Stimulated activated CD4-positive, alpha-beta T cell treated with anti-CD3 and anti-CD28 coated beads, Interleukin-2, amount 100 ng/mL, for 48 hours (primary cell): ENCODE measurements at places on chromosomes 12 and 14.

DNA sequence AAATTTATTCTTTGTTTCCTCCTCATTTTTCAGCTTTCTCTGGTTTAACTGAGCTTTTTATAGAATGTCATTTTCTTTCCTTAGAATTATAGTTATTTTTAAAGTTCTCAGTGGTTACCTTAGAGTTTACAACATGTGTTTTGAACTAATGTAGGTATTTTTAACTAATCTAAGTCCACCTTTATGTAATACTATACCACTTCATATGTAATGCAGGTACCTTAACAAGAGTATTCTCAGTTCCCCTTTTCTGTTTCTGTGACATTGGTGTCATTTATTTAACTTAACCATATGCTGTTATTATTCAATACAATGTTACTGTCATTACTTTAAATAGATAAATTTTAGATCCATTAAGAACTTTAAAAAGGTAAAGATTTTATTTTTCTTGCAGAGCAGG, 30.3 kb upstream of the KCNC2 start:
- DNase-seq: no peak

DNA sequence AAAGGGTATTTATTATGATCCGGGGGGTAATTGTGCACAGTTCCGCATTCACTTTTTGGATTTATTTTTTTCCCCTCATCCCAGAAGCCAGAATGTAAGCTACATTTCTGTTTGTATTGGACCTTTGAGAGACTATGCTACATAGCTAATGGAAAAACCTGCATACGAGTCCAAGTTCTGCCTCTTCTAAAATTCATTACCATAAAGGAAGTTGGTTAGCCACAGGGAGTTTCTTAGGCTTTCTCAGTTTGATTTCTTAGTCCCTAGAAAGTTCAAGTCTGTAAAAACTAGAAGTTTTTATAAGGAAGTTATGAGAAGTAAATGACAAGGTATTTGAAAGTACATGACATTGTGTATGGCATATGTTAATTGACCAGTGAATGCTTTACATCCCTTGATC, 138.7 kb downstream of the PDE3A start:
- DNase-seq: no peak

- DNase-seq: no peak
Measured at GRCh38 chr14:58815161-58815701, 177.5 kb downstream of the DACT1 start.

GRCh38 chr12:68514807-68515411, 95.8 kb upstream of the RAP1B start:
- no peak for DNase-seq

GRCh38 chr12:24404086-24404815, 454.8 kb upstream of the SOX5 start:
- no peak for DNase-seq

DNA sequence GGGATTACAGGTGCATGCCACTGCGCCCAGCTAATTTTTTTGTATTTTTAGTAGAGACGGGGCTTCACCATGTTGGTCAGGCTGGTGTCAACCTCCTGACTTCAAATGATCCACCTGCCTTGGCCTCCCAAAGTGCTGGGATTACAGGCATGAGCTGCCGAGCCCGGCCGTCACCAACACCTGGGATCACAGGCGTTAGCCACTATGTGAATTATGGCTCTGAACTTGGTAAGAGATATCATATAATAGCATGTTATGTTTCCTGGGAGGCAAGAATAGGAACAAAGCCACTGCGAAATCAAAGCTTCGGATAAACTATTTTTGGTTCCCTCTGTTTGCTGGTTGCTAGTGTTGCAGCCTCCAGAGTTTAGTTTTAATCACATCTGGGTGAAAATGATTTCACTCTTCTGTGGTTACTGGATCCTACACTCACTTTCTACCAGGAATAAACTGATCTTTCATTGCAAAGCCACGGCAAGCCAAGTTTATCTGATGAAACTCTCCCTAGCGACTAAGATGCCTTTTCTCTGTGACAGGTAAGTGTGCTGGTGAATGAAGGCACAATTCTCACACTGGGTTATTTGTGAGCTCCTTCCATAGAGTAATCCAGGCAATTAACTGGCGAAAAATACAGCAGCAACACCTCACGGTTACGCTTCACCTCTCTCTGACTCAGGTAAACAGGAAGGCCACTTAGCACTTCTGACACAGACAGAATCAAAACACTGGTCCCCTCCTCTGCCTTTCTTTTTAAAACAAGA, 16.7 kb downstream of the SNRNP35 start:
- DNase-seq: no peak

DNA sequence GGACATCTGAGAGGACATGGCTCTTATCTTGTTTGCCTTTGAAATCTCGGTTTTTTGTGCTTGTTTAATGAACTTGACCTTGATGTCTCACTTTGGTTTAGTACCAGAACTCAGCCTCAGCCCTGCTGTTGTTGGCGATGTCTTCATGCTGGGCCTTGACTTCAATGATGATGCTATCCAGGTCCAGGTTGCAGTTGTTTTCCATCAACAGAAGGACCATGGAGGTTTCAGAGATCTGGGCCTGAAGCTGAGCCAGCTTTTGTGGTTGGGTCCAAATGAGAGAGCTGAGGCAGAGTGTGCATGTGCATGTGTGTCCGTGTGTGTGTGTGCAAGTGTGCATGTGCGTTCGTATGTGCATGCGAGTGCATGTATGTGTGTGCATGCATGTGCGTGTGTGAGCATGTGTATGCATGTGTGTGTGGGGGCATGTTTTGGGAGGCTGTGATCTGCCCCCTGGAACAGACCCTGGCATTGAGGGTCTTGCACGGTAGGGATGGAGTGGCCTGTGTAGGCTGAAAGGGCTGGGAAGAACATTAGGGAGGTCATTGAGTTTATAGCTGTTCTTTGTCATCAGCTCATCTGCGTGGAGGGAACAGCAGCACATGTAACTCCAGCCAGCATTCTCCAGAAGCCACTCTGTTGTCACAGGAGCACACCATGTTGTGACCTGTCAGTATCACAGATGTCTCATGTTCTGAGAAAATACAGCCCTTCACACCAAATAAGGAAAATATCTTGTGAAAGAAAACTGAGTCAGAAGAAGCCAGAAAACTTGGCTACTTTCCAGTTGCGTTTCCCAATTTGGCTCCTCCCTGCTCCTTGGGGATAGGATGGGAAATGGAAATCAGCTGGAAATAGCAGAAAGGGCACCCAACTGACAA, 10.0 kb upstream of the KRT82 start:
- DNase-seq: no peak

DNA sequence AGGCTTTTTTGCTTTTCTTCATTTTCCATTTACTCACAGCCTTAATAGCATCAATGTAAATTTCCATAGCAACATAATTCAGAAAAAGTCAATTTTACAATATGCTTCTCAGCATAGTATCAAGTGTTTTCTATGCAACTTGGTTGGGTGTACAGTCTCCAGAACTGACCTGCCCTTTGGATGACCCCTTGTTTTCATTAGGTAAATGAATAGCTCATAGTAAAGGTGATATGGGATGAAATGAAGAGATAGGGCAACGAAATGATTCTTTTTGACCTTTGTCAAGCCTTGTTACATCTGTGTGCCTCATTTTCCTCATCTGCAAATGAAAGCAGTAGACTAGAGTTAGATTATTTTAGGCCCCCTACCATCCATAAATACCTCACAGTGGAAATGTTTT, 1081.0 kb downstream of the TMTC2 start:
- no peak for DNase-seq

GRCh38 chr14:75654127-75654732, 6.4 kb downstream of the ERG28 start:
- DNase-seq: peak; percentile 84

- DNase-seq: no peak
Measured at GRCh38 chr12:14157088-14157747, 175.8 kb upstream of the GRIN2B start.

DNA sequence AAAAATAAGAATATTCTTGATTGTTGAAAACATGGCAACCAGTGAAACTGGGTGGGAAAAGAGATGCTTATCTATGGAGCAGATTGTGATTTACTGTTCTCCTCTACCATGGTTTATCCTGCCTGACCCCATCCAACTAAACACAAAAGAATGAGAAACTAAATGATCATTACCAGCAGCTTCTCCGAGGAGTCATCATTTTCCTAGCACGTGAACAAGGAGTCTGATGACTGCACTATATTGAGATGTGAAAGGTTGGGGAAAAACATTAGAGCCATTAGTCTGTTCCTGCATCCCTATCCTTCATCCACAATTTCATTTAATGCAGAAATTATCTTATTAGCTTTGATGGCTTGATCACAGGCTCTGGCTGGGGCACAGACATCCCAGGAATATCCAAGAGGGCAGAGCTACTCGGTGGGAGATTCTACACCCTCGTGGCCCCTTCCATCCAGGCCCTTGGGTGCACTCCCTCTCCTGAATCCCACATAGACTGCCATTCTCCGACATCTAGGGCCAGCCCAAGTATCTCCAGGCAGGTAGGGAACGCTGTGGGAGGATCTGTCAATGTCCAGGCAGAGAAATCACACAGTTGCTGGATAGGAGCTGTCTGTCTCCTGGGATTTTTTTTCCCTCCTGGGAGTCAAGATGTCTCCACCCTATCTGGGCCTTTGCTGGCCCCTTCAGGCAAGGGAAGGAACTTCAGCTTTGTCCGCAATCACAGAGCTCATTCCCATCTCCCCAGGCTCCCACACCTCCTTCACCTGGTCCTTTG, 43.3 kb upstream of the DHRS4 start:
- DNase-seq: peak; percentile 15

GRCh38 chr12:15706010-15706676, 83.0 kb downstream of the EPS8 start:
- DNase-seq: no peak

GRCh38 chr14:23113431-23114119, 5.5 kb downstream of the CEBPE start:
- DNase-seq: no peak

- no peak for DNase-seq
Measured at GRCh38 chr14:87278415-87278814, 714.6 kb downstream of the GALC start.

DNA sequence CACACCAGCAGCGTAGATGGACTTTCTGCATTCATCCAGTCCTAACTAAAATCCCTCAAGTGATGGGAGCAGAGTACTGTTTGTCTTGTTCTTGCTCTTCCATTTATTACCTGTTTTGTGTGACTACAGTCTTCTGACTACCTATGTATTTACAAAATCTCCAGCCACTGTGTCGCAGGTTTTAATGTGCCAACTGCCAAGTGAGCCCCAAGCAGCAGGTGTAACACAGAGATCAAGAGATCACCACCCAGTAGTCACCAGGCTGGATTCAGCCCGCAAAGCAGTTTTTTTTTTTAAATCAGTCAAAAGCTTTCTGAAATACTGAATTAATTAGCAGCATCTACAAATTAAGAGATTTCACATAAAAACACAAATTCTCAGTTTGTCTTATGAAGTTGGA, 724.1 kb upstream of the USP15 start:
- no peak for DNase-seq

GRCh38 chr12:21825886-21826617, 51.5 kb upstream of the KCNJ8 start:
- no peak for DNase-seq

GRCh38 chr12:11777962-11778361, 128.5 kb downstream of the ETV6 start:
- no peak for DNase-seq

DNA sequence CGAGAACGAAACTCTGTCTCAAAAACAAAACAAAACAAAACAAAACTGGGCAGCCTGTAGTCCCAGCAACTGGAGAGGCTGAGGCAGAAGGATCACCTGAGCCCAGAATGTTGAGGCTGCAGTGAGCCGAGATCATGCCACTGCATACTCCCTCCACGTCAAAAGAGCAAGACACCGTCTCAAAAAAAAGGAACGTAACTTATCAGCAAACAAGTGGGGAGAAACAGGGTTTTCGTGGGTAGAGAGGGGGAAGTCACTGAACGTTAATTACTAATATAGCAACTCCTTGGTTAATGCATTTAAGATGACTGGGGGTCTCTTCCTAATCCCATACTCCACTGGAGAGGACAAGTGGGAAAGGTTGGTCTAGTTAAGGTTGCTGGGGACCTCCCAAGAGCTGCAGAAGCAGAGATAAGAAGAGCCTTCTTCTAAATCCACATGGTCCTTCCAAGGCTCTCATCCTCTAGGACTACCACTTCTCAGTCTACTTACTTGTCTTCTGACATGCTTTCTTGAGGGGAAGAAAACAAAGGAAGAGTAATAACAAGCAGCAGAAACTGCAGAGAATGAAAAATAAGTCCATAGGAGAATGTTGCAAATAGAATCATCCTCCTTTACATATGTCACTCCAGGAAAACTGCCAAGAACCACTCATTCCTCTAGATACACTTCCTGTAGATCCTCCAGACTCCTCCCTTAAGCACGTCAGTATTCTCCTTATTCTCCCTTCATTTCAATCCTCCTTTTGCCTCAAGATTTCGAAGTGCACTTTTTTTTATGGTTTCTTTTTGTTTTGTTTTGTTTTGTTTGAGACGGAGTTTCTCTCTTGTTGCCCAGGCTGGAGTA, 5.8 kb downstream of the NUMB start:
- DNase-seq: no peak

- DNase-seq: no peak
Measured at GRCh38 chr14:35335388-35336092, 43.4 kb downstream of the PSMA6 start.

DNA sequence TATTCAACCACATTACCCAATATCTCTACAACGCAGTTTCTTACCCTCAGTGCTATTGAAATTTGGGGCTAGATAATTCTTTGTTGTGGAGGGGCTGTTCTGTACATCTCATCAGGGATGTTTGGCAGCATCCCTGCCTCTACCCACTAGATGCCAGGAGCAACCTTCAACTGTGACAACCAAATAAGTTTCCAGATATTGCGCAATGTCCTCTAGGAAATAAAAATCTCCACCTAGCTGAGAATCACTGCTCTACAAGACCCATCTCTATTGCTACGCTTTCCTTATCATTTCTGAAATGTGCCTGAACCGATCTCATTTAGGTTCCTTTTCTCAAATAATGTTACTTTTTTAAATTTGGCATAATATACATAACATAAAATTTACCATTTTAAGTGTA, 155.2 kb upstream of the G2E3 start:
- DNase-seq: no peak

- DNase-seq: no peak
Measured at GRCh38 chr12:124422570-124423523, 128.0 kb downstream of the RFLNA start.

DNA sequence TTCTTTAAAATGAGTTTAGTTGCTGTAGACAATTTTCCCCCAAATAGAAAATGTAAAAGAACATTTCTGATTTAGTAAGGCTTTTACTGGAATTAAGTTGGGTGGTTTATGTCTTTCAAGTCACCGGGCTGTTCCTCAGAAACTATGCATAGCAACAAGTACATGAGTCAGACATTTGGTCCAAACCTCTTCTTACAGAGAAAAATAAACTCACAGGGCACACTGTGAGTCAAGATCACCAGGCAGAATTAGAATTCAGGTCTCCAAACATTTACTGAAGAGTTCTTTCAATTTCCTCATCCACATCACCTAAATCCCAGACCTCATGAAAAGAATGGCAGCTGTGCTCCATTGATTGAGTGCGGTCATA, 476.1 kb upstream of the SOX5 start:
- no peak for DNase-seq

DNA sequence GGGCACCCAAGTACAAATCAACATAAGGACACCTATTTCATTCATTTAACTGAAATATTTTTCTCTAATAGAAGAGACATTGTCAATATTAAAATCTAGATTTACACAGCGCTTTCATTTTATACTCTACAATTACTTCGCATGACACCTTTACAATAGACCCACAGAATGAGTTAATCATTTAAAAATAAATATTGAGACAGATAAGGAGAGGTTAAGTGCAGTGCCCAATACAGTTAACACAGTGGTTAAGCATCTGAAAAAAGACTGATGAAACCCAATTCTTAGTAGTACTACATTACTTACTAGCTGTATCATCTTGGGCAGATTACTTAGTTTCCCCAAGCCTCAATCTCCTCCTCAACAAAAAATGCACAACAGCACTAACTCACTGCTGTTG, 116.2 kb downstream of the DENND5B start:
- no peak for DNase-seq
